ENCODE measurements at places on chromosomes 11 and 22.

GRCh38 chr11:77191823-77192495 lies 63.9 kb downstream of the MYO7A start:
- DNase-seq = peak; percentile 69

DNA sequence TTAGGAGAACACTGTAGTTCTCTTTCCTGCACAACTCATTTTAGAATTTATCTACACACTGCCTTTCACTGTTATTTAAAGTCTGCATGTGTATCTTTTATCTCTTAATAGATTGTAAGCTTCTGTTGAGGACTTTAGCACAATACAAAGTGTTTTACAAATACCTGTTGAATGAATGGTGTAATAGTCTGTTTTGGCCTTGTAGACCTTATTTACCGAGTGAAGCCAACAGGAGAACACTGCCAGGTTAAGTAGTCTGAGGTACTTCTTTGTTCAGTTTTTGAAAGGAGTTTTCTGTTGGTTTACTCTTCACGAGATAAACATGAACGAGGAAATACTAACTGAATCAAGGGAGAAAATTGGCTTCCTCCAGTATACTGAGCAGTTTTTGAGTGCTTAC lies 31.0 kb downstream of the SIK2 start:
- no peak for DNase-seq

DNA sequence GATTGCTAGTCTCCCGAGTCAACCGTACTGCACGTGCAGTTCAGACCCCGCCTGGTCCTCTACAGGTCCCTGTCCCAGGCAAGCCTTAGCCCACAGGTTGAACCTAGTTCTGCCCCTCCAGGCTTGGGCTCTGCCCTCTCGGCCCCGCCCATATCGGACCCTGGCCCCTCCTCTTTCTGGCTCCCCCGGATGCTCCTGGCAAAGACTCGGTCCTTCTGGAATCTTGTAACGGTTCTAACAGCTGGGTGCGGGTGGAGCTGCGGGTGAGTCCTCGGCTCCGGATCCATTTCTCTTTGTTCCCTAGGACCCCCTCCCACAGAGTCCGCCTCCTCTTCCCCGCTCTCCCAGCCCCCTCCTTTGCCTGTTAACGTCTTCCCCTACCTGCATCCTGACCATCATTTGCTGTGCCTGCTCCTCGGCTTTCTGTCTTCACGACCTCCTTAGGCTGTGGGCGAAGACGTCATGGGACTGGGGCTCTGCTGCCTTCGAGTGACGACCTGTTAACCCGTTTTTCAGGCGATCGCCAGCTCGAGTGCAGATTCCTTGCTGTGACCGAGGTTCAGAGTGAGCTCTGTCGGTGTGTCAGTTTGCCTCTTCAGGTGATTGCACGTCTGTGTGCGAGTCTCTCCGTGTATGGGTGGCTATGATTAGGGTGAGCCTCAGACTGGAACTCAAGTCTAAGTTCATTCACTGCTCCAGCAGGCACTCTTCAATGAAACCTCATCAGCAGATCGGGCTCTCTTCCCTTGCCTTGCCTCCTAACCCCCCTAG lies at the start of gene DNHD1:
Gene DNHD1, plus strand, starts transcription at position 212 of the 771 bp plus-strand sequence. CDS start 936 bp downstream, outside the sequence.
- DNase-seq = no peak

DNA sequence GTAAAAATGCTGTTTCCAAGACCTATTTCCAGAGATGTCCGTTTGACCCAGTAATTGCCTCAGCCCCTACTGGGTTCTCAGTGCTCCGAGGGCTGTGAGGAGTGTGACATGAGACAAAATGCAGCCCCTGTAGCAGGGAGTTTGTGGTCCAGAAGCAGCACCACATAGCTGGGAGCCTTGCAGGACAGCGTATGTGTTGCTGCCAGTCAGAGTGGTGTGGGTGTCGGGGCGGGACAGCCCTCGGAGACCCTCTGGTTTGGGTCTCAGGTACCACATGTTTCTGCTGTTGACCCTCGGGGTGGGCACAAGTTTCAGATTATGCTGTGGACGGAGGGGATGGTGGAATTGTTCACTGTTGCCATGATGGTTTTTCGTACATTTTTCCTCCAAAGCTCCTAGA lies 17.2 kb downstream of the TBC1D22A start:
- peak; percentile 34 for DNase-seq

DNA sequence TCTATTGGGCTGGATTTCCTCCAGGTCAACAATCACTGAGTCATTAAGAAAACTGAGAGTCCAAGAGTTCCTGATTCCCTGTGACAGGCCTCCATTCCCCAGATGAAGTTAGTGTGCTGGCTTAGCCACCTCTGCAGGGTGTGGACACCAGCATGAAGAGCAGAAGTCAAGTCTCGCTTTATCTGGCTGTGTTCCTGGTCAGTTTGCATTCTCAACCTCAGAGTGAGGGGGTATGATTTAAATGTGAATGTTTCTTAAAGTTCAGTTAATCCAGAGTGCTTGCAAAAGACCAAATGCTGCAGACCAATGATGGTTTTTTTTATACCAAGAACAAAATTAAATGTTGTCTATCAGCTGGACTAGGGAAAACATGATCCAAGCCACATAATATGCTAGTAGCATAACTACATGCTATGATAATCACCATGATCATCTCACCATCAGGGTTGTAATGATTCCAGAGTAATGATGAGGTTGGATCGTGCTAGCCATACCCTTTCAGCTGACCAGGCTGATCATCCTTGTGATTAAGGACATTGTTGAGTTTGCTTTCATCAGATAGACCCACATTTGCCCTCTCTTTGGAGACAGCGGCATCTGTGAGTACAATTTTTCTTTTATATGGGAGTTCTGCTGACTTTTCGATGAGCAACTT lies 145.8 kb upstream of the ARHGAP20 start:
- no peak for DNase-seq

DNA sequence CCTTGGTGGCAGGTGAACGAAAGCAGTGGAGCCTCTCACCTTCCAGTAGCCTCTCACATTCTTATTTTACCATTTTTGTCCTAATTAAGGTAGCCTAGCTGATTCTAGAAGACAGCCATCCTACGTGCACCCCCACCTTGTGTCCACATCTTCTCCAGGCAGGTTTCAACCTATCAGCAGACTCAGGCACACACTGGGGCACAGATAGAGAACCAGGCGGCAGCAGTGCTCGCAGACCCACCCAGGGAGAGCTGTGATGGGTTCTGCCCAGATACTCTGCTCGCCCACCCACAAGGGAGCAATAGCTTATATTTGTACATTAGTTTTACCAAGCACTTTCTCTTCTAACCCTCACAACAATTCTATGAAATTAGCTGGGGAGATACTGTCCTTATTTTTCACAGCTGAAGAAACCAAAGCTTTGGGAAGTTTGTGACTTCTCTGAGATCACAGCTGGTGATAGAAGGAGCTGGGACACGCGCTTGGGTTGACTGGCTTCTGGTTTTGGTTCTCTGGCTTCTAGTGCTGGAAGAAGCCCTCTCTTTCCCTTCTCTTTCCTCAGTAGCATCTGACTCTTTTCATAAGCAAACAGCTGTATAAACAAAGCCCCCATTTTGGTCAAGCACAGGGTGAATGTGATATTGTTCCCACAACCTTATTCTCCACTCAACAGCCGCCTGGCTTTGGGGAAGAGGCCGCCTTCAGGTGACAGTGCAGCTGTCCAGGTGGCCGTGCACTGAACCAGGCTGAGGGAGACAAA lies 36.9 kb downstream of the PPP2R1B start:
- no peak for DNase-seq

Data from activated naive CD4-positive, alpha-beta T cell treated with anti-CD3 and anti-CD28 coated beads, Interleukin-2, amount 50 U/mL, for 72 hours (primary cell).